Activated T-cell treated with anti-CD3 and anti-CD28 coated beads, Interleukin-2, amount 50 U/mL, for 4 hours (primary cell): ENCODE measurements at places on chromosomes 16 and 17.

GRCh38 chr16:8819411-8820034 lies 21.9 kb downstream of the PMM2 start:
- DNase-seq, result no peak

DNA sequence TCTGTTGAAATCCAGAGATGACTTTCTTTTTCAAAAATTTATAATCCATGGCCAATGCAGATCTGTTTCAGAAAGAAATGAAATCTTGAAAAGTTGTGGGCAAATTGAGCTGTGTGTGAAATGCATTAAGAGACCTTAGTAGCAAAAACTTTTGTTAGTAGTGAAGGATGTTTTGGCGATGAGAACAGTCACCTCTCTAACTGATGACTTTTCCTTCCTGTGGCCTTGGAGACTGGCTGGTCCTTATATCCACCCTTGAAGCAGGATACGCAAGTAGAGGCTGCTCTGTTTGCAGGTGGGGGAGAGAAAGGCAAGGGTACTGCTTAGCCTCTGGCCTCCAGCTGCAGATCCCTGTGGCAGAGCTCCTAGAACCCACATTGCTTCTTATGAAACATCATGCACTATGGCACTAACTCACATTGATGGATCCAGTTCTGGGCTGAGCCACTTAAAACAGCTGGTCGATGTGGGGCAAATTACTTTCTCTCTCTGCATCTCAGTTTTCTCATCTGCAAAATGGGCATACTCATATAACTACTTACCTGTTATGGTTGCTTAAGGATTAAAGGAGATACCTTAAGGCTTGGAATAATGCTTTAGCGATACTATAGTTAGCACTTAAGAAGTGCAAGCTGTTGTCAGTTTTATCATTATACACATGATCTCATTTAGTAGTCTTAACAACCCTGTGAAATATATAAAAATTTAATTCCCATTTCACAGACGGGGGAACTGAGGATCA lies 89.3 kb downstream of the SDR42E1 start:
- DNase-seq, result no peak

DNA sequence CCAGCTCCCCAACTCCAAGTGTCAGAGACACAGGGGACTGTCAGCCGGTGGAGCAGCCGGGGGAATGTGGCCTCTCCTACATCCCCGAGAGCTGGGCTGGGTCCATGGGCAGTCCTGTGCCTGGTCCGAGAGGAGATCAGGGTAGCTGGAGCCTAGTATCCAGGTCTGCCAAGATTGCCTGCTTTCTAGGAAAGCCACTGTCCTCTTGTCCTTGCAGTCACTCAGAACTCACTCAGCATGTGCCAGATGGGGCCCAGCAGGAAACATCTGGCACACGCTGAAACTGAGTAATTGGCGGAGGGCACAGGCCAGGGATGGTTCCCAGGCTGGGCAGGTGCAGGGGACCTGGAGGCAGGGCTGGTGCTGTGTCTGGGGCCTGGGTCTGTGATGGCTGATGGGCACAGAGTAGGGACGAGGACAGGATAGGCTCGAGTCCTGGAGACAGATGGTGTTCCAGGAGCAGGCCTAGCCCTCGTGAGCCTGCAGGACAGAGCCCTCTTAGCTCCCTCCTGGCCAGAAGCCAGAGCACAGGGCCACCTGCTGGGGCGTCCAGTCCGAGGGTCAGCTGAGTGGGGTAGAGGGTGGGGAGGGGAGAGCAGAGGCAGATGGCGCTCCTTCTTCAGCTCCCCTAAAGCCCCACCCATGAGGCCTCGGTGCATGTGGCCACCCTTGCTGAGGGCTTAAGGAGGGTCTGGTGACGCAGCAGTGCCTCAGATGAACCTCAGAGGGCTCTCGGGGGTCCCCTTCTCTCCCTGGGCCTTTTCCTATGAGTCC lies 31.1 kb downstream of the ADCY7 start:
- DNase-seq, result no peak

DNA sequence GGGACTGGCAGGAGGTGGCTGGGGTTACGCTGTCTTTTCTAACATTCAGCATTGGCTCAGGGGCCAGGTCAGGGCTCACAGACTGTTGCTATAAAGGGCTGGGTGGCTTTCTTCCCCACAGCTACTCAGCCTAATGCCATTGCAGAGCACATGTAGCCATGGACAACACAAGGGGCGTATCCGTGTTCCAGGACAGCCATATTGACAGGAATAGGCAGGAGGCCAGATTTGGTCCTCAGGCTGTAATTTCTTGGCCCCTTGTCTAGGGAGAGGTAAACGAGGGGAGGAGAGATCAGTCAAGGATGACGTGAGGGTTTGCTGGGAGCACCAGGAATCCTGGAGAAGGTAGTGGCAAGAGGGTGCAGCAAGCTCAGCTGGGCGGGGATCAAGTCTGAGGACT lies 21.2 kb upstream of the MYO15B start:
- DNase-seq, result no peak

DNA sequence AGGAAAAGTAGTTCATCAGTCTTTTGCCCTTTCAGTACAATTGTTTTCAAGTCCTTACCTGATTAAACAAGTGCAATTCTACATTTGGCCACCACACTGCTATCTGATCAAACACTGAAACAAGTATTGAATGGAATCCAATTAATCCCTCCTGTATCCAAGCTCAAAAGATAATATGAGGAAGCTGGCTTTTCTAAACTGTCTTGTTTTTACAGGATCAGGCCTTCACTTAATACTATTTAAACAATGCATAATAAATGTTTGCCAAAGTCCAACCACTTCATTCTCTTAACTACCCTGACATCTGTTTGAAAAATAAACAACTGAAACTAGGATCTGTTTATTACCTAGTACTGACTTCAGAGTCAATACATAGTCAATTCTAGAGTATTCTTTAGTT lies 131.6 kb downstream of the MRTFB start:
- DNase-seq, result no peak

DNA sequence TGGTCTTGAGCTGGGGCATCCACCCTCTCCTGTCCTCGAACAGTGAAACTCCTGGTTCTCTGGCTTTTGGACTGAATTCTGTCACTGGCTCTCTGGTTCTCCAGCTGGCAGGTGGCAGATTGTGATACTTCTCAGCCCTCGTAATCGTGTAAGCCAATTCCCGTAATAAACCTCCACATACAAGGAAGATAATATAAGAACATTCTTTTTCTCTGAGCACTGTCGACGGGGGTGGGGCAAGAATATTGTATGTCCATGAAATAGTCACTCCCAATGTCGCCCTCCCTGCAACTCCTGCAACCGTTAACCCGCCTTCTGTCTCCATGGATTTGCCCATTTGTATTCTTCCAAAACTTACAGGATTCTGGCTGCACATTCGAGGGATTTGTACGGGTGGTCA lies 39.2 kb upstream of the RPH3AL start:
- DNase-seq, result no peak

- DNase-seq, result no peak
Observed at GRCh38 chr17:4182043-4182442, 39.0 kb downstream of the CYB5D2 start.

DNA sequence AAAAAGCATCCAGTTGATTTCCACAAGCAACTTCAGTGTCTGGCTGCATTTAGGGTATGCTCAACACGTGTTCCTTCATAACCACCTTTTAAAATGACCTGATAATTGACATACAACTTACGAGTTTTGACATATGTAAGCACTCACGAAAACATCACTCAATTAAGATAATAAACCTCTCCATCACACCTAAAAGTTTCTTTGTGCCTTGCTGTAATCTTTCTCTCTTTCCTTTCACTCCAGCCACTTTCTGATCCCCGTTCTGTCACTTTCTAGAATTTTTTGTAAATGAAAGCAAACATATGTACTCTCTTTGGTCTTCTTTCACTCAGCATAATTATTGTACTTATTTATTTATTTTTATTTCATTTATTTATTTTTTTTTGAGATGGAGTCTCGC lies 20.7 kb upstream of the UBE2G1 start:
- DNase-seq, result no peak

DNA sequence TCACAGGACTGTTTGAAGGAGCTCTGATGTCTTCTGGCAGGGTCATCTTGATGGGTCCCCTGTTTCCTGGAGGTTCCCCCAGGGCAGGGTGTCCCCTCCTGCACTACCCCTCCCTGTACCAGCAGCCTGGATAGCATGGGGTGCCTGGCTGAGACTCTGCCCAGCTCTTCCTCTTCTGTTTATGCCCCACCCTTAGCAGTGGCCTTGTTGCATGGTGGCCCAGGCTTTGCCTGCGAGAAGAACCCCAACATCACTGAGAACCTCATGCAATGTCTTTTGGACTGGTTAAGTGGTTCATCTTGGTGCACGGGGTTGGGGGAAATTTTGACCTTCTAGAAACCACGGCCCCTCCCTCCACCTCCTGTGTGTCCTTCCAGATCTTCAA lies 121.8 kb downstream of the IRX3 start:
- no peak for DNase-seq

- DNase-seq, result no peak
Observed at GRCh38 chr16:50173316-50173715, 20.2 kb downstream of the TENT4B start.

DNA sequence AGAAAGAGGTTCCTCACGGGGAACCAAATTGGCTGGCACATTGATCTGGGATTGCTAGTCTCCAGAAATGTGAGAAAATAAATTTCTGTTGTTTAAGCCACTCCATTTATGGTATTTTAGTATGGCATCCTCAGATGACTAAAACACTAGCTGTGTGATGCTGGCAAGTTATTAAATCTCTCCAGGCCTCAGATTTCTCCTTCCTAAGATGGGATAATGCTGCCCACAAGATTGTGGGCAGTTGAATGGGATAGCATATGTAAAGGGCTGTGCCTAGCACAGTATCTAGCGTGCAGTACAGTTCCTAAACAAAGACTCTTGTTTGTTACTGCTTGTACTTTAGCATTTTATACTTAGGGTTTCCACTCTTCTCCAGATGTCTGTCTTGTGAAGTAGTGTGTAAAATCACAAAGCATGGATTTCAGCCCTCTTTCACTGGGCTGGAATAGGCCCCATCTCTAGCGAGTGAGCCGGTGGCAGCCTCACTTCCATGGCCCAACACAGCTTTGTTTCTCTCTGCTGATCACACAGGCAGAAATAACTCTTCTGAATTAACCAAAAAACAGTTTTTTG lies 38.2 kb upstream of the PHAF1 start:
- no peak for DNase-seq

DNA sequence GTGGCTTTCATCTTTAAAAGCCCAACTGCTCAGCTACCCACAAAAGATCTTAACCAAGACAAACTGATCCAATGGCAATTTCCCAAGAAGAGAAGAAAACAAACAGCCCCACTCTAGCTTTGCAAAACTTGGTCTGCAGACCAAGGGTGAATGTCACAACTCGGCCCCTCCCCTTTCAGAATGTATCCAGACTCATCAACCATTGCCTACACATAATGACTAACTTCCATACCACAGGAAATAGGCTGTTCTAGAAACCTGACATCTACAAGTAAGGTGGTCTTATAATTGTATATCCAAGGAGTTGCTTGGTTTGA lies 16.0 kb downstream of the DCUN1D3 start:
- no peak for DNase-seq

DNA sequence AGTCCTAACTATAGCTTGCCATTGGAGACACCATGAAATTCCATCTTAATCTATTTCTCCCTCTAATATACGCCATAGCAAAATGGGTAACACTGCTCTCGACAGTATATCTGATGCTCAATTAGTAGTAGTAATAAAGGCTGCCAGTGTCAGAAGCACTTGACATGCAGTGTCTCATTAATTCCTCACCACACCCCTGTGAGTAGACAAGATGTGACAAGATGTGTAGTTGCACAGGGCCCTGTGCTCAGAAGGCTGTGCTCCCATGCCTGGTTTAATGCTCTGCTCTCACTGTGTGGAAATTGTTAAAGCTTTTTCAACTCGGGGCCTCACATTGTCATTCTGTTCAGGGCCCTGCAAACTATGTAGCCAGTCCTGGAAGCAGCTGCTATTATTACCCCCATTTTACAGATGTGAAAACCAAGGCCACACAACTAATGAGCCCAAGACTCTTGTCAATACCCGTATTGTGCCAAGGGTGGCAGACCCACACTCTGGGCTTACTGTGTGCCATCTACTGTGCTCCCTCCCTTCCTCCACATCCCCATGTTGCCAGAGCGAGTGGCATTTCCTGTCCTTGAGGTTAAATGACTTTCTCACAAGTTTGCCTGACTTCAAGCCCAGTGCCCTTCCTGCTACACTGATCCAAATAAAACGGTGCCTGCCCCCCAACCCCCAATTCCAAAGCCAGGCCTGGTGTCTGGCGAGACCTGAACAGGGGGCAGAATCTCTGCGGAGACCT lies 287.3 kb upstream of the CCL2 start:
- DNase-seq, result no peak

DNA sequence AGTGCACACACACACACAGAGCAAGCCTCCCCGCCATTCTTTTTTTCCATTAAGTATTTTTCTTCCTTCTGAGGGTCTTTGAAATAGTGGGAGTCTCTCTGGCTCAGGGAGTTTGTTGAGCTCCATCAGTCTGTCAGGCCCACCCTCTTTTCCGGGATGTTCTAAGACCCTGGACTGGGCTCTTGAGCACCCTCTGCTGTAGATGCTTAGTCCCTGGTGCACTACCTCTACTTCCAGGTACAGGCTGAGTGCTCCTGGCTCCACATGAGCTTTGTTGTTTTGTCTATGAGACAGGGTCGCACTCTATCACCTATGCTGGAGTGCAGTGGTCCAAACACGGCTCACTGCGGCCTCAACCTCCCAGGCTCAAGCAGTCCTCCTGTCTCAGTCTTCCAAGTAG lies 20.7 kb downstream of the LIMD2 start:
- no peak for DNase-seq

DNA sequence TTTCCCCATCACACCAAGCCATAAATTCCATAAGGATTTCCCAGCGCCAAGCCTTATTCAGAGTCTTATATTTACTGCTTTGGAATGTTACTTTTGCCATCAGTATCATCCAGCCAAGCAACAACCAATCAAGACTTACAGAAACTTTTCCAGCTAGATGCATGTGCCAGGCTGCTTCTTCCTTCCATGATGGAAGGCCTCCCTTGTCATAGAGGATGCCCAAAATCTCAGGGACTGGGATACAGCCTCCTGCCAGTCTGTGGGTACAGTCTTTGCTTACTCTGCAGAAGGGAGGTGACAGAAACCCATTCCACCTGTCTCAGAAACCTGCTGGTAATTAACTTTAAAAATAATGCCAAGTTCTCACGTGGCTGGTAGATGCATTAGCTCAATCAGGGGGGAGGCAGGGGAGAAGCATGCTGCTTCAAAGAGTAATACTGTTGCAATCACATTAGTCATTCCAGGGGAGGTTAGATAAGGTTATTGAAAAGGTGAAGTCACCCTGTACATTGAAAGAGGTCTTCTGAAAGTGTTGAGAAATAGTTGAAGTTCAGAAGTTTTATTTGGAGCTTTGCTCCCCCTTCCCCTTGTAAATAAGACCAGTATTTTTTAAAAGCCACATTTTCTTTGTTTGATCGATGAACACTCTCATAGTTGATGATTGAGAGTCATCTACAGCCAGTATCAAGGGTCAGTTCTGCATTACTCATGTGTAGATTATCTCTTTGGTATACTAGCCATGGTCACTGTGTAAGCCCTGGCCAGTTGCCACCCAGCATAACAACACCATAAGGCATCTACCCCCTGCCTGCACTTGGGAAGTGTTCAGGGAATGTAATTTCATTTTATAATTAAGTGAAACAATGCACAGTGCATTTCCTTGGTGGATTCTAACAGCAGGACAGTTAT lies 22.2 kb downstream of the HLF start:
- DNase-seq, result no peak

- DNase-seq, result no peak
Observed at GRCh38 chr17:55845385-55845784, 94.5 kb downstream of the PCTP start.

GRCh38 chr16:19540241-19540970 lies 15.1 kb upstream of the VPS35L start:
- DNase-seq, result no peak

- DNase-seq, result no peak
Observed at GRCh38 chr17:73725794-73726515, 81.7 kb upstream of the SDK2 start.

GRCh38 chr17:8872705-8873435 lies 5.4 kb upstream of the PIK3R6 start:
- no peak for DNase-seq
